Memory B cell (primary cell): ENCODE measurements at places on chromosomes 1 and 21.

DNA sequence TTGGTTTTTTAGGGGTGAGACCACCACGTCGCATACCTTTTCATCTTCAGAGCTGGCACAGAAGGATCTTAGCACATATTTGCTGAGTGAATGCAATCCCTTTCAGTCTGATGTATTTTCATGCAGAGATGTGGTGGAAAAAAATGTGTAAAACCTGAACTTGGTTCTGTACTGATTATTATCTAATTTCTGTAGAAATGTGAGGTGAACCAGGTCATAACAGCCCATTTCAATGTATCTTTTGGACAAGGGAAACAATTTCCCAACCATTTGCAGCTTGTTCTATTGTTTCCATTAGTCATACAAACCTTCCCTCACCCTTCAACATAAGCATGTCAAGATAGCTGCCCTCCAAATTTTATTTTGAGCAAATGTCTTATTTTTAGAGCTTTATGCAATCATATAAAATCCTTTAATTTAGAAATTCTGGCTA is 46.8 kb upstream of the RUNX1 start:
- H3K4me3 ChIP-seq, result no peak overlapping the region
- H3K36me3 ChIP-seq, result no peaks in the 10 kb centered on the region
- DNase-seq, result no peak

GRCh38 chr1:156492591-156493080 is 7.9 kb downstream of the MEF2D start:
- H3K27me3 ChIP-seq, result no peaks in the 10 kb centered on the region
- peak overlapping the region; percentile 92 for H3K27ac ChIP-seq
- H3K36me3 ChIP-seq, result peaks cover 2% of the 10 kb centered on the region
- peaks cover 83% of the 10 kb centered on the region for H3K4me1 ChIP-seq

- no peaks in the 10 kb centered on the region for H3K27me3 ChIP-seq
- H3K36me3 ChIP-seq, result peaks cover 7% of the 10 kb centered on the region
- peaks cover 36% of the 10 kb centered on the region for H3K4me1 ChIP-seq
Observed at GRCh38 chr1:226716577-226716976, 22.5 kb downstream of the ITPKB start.

DNA sequence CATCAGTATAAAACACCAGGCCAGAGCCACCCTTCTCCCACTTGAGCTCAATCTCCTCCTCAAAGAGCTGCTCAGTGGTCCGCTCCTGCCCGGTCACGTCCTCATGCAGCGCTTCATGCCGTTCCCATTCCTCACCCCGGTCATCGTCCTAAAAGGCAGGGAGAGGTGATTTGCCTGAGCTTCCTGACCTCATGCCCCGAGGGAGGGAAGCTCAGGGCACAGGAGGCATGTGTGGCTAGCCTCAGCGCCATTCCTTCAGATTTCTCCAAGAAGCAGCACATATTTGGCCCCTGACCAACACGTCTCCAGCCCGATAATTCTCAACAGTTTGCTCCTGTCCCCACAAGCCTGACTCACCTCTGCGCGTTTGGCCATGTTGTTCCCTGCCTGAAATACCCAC is 4.2 kb upstream of the GPN2 start:
- H3K27ac ChIP-seq, result no peak overlapping the region
- peaks cover 22% of the 10 kb centered on the region for H3K36me3 ChIP-seq
- DNase-seq, result no peak
- peaks cover 23% of the 10 kb centered on the region for H3K4me1 ChIP-seq

- no peak for DNase-seq
- H3K27me3 ChIP-seq, result no peaks in the 10 kb centered on the region
- peaks cover 23% of the 10 kb centered on the region for H3K4me1 ChIP-seq
- peaks cover 15% of the 10 kb centered on the region for H3K36me3 ChIP-seq
- no peak overlapping the region for H3K27ac ChIP-seq
Observed at GRCh38 chr1:41576620-41577019, 92.1 kb upstream of the EDN2 start.

GRCh38 chr1:158607296-158607695 is 2.2 kb downstream of the OR10Z1 start:
- H3K27ac ChIP-seq, result no peak overlapping the region
- DNase-seq, result no peak
- H3K27me3 ChIP-seq, result peaks cover 3% of the 10 kb centered on the region
- H3K36me3 ChIP-seq, result no peaks in the 10 kb centered on the region

DNA sequence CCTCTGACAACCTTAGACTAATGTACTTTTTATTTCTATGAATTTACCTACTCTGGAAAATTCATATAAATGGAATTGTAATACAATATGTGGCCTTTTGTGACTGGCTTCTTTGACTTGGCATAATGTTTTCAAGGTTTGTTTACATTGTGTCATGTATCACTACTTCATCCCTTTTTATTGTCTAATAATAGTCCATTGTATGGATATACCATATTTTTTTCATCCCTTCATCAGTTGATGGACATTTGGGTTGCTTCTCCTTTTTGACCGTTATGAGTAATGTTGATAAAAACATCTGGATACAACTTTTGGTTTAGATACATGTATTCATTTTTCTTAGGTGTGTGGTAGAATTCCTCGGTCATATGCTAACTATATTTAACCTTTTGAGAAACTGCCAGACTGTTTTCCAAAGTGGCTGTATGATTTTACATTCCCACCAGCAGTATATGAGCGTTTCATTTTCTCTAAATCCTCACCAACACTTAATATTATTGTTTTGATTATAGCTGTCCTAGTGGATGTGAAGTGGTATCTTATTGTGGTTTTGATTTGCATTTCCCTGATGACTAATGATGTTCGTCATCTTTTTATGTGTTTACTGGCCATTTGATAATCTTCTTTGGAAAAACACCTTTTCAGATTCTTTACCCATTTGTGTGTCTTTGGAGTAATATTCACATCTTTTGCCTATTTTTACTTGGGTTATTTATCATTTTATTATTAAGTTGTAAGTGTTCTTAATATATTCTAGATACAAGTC is 3.5 kb downstream of the RO60 start:
- peak overlapping the region; percentile 31 for H3K27ac ChIP-seq
- H3K36me3 ChIP-seq, result peaks cover 1% of the 10 kb centered on the region
- DNase-seq, result no peak
- no peak overlapping the region for H3K4me3 ChIP-seq
- H3K27me3 ChIP-seq, result no peaks in the 10 kb centered on the region
- peaks cover 33% of the 10 kb centered on the region for H3K4me1 ChIP-seq

DNA sequence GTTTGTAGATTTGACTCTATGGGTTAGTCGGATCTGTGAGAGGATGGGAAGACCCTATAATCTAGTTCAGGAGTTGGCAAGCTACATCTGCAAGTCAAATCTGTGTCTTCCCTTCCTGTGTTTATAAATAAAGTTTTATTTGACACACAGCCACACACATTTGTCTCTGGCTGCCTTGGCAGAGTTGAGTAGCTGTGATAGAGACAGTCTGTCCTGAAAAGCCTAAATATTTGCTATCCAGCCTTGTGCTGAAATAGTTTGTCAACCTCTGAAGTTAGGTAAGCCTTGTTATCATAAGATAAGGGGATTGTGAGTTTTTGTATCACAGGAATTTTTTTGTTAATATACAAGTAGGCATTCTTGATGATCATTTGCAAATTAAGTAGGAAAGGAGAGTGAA is 136.8 kb downstream of the NOS1AP start:
- no peaks in the 10 kb centered on the region for H3K36me3 ChIP-seq
- no peak for DNase-seq
- no peak overlapping the region for H3K4me3 ChIP-seq
- no peak overlapping the region for H3K27ac ChIP-seq

DNA sequence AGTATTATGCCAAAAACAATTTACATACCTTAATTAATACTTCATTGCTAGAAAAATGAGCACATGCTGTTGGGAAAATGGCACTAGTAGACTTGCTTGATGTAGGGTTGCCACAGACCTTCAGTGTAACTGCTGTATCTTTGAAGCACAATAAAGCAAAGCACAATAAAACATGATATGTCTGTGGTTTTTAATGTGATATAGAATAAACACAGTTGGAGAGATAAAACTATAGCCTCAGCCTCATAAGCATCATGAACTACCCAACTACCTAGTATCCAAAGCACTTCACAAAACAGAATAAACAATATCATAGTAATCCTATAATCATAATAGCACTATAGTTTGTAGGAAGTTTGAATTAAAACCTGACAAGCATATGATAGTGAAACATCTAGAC is 143.5 kb downstream of the SYT14 start:
- H3K4me3 ChIP-seq, result no peak overlapping the region
- no peaks in the 10 kb centered on the region for H3K36me3 ChIP-seq
- H3K27ac ChIP-seq, result no peak overlapping the region
- no peaks in the 10 kb centered on the region for H3K4me1 ChIP-seq

DNA sequence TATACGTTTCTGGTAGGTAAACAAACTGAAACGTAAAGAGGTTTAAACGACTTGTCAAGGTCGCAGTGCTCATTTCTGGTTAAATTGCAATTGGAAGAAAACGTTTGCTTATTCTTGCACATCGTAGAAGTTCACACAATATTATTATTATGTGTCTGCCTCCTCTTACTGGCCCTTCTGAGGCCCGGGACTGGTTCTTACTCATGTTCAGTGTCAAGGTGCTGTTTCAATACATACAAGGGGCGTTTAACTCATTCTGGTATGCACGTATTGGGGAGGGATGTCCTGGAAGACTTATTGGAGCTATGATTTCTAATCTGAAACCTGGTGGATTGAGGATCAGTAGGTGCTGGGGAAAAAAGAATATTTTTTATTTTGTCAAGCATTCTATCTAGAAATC is 932 bp downstream of the RPF1 start:
- peaks cover 24% of the 10 kb centered on the region for H3K36me3 ChIP-seq
- DNase-seq, result no peak
- peak overlapping the region; percentile 93 for H3K27ac ChIP-seq
- peaks cover 9% of the 10 kb centered on the region for H3K27me3 ChIP-seq

GRCh38 chr1:215567491-215568298 is 591 bp downstream of the KCTD3 start:
- peak overlapping the region; percentile 87 for H3K4me3 ChIP-seq
- H3K27me3 ChIP-seq, result peaks cover 5% of the 10 kb centered on the region
- H3K27ac ChIP-seq, result peak overlapping the region; percentile 65
- DNase-seq, result peak; percentile 37
- H3K36me3 ChIP-seq, result no peaks in the 10 kb centered on the region

DNA sequence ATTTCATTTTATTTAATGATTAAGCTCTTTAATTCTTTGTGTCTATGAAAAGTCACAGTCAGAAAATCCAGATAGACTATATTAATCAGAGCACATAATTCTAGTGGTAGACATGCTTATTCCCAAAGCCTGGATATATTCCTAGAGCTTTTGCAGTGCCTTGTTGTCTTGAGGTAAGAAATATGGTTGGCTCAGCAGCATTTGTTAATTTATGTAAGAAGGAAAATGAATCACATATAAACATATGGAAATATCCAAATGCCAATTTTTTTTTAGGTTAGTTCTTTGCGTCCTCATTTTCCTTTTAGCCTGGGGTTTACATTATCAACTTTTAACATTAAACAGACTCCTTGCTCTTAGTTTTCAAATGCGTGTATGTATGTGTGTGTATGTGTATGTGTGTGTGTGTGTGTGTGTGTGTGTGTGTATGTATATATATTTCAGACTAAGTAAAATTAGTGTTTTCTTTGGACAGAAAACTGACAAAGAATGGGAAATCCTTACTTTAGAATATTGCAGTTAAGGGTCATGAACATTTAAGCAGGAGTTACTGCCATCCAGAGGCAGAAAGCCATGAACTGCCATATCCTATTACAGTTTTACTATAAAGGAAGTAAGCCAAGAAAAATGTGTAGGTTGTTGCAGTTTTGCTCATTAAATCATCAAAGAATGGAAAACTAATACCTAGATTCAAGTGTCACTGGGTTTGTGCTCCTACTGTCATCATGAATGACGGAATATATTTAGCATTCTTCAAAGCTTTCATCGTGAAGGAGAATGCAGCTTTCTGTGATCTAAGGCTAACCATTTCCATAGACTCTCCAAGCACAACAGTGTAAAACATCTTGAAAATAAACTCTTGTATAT is 477.1 kb upstream of the NR5A2 start:
- no peak overlapping the region for H3K27ac ChIP-seq
- H3K36me3 ChIP-seq, result no peaks in the 10 kb centered on the region
- no peak overlapping the region for H3K4me3 ChIP-seq
- no peak for DNase-seq

- peaks cover 7% of the 10 kb centered on the region for H3K27me3 ChIP-seq
- H3K4me1 ChIP-seq, result no peaks in the 10 kb centered on the region
- H3K36me3 ChIP-seq, result no peaks in the 10 kb centered on the region
- H3K27ac ChIP-seq, result no peak overlapping the region
- no peak for DNase-seq
Observed at GRCh38 chr1:182301467-182302198, 90.0 kb downstream of the GLUL start.

DNA sequence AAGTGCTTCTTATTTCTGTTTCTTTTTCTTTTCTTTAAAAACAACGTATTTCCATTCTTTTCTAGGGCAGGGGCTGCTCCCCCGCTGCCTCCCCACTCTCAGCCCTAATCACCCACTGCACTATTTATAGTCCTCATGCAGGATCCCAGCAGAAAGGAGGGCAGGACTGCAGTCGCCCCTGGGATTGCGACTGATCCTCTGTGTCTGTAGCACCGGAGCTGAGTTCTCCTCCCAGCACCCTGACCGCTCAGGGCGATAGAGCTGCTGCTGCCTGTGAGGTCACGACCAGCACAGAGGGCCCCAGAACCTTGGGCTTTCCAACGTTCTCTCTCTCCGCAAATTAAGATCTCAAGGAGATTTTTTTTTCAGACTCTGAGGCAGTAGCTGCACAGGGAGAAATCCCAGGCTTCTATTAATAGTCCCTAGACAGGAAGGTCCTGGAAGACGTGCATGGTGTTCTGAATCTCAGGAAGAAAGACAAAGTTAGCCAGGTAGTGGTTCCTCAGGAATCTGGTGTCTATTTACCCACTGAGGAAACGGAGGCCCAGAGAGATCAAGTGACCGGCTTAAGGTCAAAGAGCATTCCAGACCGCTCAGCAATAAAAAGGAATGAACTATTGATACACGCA is 46.8 kb downstream of the PRAMEF20 start:
- peaks cover 7% of the 10 kb centered on the region for H3K27me3 ChIP-seq
- H3K36me3 ChIP-seq, result no peaks in the 10 kb centered on the region
- no peak overlapping the region for H3K4me3 ChIP-seq
- no peak overlapping the region for H3K27ac ChIP-seq
- no peak for DNase-seq

GRCh38 chr1:119506941-119507340 is at the start of gene HSD3B1:
Gene HSD3B1 (plus strand): TSS chr1:119507210. CDS start chr1:119507477, 267 bp downstream.
- H3K27ac ChIP-seq, result no peak within 1 kb of the TSS
- peaks cover 8% of the 10 kb centered on the region for H3K27me3 ChIP-seq
- DNase-seq, result no peak
- H3K4me1 ChIP-seq, result no peaks in the 10 kb centered on the region

DNA sequence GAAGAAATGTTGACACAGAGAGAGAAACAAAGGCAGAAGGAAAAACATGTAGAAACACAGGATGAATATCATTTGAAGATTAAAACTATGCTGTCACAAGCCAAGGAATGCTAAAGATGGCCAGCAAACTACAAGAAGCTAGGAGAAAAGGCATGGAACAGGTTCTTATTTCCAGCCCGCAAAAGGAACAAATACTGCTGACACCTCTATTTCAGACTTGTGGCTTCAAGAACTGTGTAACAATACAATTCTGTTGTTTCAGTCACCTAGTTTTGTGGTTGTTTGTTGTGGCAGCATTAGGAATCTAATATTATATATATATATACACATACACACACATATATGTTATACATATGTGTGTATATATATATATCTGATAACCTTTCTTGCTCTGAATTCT is 1543.9 kb downstream of the KCNT2 start:
- H3K27ac ChIP-seq, result no peak overlapping the region
- no peak overlapping the region for H3K4me3 ChIP-seq
- no peaks in the 10 kb centered on the region for H3K36me3 ChIP-seq
- no peak for DNase-seq
- no peaks in the 10 kb centered on the region for H3K4me1 ChIP-seq
- H3K27me3 ChIP-seq, result no peaks in the 10 kb centered on the region

- peaks cover 5% of the 10 kb centered on the region for H3K27me3 ChIP-seq
- H3K4me3 ChIP-seq, result no peak overlapping the region
- no peak overlapping the region for H3K27ac ChIP-seq
- H3K36me3 ChIP-seq, result no peaks in the 10 kb centered on the region
- peaks cover 2% of the 10 kb centered on the region for H3K4me1 ChIP-seq
- DNase-seq, result no peak
Observed at GRCh38 chr1:92797961-92798360, 13.1 kb upstream of the EVI5 start.
